ENCODE measurements at places on chromosomes 5 and 9. TPM values are rescaled to one million over a fixed set of nuclear protein-coding genes. Genes with fewer than 3 reads are reported as not detected.

Gene NSUN2
- total RNA-seq, result 72.6 TPM

Gene C5orf24
- total RNA-seq, result 75.4 TPM

Gene EPB41L4A
- total RNA-seq, result 42.3 TPM

Gene PCDHGA4
- total RNA-seq, result 0.86 TPM

Gene ECSCR
- total RNA-seq, result 0.29 TPM

Gene CDKN2A
- 86.1 TPM for total RNA-seq

Gene DMRTA1
- 1.6 TPM for total RNA-seq

Gene FLT4
- 1.8 TPM for total RNA-seq

Measured in mesothelial cell of epicardium (in vitro differentiated cells).